Ovary (tissue), 10 donors: ENCODE measurements at places on chromosomes 1 and 21.

DNA sequence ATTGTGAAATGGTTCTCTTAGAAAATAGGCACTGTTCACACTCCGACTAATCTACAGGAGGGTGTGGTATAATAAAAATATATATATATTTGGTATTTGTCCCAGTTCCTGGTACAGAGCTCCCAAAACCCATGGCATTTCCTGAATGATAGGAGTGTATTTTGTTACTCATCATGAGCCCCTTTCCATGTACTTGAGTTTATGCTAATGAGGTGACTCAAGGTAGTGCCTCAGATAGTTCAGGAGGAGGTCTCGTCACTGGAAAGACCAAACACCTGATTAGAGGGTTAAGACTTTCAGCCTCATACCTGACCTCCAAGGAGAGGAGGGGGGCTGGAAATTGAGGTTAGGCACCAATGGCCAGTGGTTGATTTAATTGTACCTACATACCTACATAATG is 57.9 kb downstream of the TTC3 start:
- no peak for DNase-seq

DNA sequence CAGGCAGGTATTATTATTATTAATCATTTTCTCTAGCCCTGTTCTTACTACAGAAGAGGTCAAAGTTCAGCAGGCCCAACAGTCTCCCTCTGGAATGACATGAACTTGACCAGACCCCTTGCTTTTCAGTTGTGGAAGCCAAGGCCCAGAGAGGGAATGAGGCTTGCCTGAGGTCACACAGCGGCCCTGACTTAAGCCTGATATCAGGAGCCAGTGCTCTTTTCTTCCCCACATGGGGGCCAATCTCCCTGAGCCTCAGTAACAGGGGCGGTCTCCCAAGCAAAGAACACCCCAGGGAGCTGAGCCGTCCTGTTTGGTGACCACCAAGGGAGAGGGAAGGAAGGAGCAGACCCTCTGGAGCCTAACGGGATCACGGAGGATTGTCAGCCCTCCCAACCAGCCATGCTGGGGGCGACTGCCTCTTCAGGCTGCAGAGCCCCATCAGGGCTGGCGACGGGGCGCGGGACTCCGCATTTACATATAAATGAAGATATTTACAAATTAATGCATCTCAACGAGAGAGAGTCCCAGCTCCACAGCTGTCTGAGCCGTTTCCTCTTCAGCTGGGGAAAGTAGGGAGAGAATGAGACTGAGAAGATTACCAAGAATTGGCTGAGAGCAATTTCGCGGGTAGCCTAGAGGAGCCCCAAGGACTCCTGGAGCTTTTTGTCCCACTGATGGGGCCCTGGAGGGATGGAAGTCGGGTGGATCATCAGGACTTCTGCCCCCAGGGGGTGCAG is 186.1 kb upstream of the KLHDC7A start:
- DNase-seq = no peak

GRCh38 chr1:94345148-94345721 is 73.0 kb upstream of the ABCD3 start:
- DNase-seq = no peak

DNA sequence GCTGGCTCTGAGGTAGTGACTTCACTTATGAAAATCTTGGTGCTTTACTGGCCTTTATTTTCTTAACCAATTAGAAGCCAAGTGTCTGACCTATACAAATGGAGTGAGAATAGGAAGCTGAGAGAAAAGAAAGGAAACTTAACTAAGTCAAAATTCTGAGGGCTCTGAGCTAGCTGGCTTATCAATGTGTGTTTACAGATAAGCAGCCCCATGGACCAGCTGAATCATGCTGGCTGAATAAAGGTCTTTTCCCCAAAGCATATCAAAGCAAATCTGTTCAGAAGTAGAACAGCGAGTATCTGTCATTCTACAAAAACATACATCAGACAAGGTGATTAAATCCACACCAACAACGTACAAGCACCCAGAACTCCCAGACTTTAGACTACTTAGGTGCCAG is 117.2 kb downstream of the BRINP2 start:
- no peak for DNase-seq

DNA sequence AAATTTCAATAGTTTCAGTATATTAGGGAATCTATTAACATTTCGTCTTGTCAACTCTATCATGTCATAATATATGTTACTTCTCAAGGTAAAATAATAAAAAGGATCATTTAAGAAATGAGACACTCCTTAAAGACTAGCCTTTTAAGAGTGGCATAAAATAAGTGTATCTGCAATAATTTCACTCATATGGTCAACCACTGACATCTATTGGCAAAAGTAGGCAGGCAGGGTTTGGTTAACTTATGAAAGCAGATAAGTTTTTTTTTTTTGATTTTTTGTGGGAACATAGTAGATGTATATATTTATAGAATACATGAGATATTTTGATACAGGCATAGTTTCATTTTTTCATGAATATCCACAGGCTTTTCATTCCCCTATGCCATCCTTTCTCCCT is 5.5 kb upstream of the RGS21 start:
- no peak for DNase-seq

- no peak for DNase-seq
Measured at GRCh38 chr1:226407199-226407496, 745 bp downstream of the PARP1 start.

- no peak for DNase-seq
Measured at GRCh38 chr1:208093046-208093445, 151.1 kb downstream of the PLXNA2 start.

- DNase-seq = no peak
Measured at GRCh38 chr1:29504709-29505410, 268.5 kb downstream of the PTPRU start.

- DNase-seq = no peak
Measured at GRCh38 chr1:53338423-53338822, 10.6 kb upstream of the LRP8 start.

GRCh38 chr21:39125752-39126485 is 57.3 kb downstream of the PSMG1 start:
- peak; percentile 48 for DNase-seq

- no peak for DNase-seq
Measured at GRCh38 chr1:160410406-160411005, 10.1 kb downstream of the VANGL2 start.

GRCh38 chr1:168709405-168710363 is 19.3 kb downstream of the DPT start:
- DNase-seq = no peak

GRCh38 chr1:150976879-150977694 is 2.5 kb upstream of the CERS2 start:
- peak; percentile 58 for DNase-seq

- no peak for DNase-seq
Measured at GRCh38 chr1:99986656-99987225, 16.9 kb downstream of the SLC35A3 start.

GRCh38 chr1:234960722-234961455 is 167.7 kb downstream of the TOMM20 start:
- DNase-seq = no peak

DNA sequence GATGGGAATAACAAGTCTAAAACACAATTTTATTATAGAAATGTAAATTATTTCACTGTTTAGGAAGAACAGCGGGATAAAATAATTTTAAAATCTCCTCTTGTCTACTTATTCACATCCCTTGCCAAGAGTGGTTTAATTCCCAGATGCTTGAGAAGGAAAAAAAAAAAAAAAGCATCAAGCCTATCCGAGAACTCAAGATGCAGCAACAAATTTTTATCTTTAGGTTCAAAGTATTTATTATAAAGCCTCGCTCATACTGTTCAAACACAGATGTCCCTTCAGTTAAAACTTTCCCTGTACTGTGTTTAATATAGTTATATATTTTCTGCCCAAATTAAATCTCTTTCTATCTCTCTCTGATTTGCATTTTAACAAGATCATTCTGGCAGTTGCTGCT is 1615.8 kb downstream of the PLA2G4A start:
- no peak for DNase-seq

GRCh38 chr1:33163621-33164519 is 18.0 kb downstream of the TRIM62 start:
- DNase-seq = no peak

GRCh38 chr1:22088331-22088730 is 35.8 kb downstream of the CDC42 start:
- no peak for DNase-seq

DNA sequence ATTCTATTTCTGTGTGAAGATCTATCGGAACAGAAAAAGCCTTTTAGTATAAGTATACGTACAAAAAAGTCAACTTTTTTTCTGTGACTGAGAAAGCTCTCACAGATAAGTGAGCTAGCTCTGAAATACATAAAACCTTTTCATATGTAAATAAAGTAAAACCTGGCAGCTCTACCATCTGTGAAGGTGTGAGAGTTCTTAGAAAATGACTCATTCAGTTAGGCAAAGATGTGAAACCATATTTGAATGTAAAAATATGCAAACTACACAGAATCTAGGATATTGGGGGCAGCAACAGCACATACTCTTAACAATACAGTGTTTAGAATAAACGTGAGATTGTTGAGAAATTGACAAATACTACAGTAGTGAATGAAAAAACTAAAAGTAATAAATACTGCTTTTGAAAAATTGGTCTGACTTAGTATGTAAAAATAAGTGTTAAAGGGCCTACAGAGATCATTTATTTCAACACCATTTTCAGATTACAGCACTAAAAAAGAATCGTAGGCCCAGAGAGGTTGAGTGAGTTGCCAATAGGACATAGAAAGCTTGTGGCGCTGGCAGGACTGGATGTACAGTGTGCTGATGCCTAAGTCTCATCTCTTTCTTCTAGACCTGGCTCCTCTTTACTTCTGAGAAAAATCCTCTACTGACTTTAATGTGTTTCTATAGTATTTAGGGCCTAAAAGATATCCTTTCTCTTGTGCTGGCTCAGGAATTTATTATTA is 19.8 kb downstream of the ATP6V1G3 start:
- no peak for DNase-seq

GRCh38 chr1:196400478-196401451 is 207.5 kb downstream of the KCNT2 start:
- DNase-seq = peak; percentile 73

GRCh38 chr1:84271441-84272151 is 29.9 kb upstream of the SAMD13 start:
- DNase-seq = no peak

DNA sequence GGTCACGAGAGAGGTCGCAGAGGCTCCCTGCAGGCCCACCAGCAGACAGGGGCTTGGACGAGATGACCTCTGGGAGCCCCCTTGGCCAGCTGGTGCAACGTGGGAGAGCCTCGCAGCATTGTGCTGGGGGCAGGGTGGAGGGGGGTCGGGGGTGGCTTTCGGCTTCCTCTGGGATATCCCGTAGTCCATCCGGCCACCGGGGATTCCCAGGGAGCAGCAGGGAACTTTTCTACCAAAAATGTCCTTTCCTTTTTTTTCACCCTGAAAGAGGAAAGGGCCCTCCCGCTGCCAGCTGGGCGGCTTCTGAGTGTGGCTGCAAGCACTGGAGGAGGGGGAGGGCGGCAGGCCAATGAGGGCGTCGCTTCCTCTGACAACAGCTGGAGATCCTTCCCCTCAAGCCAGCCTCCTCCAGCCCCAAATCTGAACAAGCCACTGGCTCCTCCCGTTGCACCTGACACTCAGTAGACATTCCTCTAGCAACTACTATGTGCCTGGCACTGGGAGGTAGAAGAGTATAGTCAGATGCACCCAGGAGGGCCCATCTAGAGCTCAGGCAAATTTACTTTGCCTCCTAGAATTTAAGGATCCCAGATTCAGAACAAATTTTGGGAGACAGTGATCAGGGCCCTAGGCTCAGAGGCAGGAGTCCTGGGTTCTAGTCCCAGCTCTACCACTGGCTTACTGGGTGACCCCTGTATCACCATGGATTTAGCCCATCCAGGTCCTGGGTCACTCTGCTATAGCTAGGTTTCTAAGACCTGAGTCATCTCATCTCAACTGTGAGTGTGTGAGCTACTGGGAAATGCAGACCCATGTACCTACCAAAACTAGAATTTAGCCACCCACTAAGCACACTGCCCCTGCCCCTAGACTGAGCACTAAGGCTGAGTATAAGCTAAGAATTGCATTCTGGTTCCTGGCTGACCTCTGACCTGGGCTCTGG is 2.7 kb downstream of the MOB3C start:
- peak; percentile 94 for DNase-seq

DNA sequence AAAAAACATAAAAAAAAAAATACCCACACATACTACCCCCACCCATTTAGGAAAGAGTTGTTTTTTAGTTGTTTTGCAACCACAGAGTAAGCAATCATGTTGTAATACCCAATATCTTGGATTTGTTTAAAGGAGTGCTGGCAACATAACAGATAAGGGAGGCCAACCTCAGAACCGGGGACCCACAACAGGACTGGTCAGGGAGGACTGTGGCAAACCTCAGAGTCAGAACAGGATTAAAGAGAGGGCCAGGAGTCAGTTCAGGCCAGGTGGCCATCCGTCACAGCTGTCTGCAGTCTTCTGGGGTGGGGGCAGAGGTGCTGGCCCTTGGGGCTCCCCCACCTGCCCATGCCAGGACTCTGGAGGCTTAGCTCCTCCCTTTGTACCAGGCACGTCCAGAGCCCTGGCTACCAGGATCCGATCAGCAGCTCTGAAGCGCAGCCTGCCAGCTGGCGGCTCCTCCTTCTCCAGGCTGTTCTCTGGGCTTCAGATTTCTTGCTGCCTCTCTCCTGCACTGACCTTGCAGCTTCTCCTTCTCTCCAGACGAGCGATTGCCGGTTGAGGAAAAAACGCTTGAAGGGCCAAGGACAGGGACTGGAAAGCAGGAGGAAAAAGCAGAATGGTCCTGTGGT is 7.9 kb downstream of the H6PD start:
- DNase-seq = peak; percentile 84

GRCh38 chr1:205920159-205920558 is 23.1 kb downstream of the SLC26A9 start:
- no peak for DNase-seq

GRCh38 chr1:161008869-161009510 is 12.0 kb downstream of the F11R start:
- no peak for DNase-seq

DNA sequence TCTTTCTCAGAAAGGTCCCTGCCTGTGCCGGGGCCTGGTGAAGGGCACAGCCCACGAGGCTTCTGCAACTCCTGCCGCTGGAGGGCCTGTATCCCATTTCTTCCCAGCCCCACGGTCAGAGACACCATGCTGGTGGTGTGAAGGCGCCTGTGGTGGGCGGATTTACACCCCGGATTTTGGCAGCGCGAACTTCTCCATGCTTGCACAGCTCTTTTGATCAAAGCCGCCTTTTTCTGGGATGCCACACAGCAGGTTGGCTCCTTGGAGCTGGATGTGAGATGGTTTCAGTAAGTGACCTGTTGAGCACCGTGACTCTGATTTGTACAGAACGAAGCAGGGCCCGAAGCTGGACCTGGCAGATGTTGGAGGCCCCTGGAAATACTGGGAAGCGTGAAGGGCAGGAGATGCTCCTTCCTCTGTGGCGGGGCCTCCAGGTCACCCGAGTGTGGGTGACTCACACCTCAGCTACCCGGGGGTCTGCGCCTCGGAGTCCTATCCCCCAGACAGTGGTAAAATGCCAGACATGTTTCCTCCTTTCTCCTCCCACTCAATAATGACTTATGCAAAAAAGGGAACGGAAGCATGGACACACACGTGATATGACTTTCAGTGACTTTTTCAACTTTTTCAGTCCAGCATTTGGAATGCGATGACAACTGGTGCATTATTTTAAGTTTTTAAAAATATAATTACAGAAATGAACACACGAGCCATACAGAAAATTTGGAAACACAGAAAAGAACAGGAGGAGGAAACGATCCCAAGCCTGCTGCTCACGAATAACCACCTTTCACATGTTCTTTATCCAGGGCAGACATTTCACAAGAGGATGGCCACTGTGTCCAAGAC is 9.0 kb downstream of the UMODL1 start:
- DNase-seq = no peak
